Heart right ventricle (tissue), 16 donors: ENCODE measurements at places on chromosomes 4 and X.

GRCh38 chr4:99117876-99118693 is 26.0 kb downstream of the ADH4 start:
- no peak overlapping the region for H3K27ac ChIP-seq
- H3K4me3 ChIP-seq: no peak overlapping the region
- H3K27me3 ChIP-seq: no peaks in the 10 kb centered on the region
- no peaks in the 10 kb centered on the region for H3K36me3 ChIP-seq
- no peak for DNase-seq
- no peaks in the 10 kb centered on the region for H3K4me1 ChIP-seq

DNA sequence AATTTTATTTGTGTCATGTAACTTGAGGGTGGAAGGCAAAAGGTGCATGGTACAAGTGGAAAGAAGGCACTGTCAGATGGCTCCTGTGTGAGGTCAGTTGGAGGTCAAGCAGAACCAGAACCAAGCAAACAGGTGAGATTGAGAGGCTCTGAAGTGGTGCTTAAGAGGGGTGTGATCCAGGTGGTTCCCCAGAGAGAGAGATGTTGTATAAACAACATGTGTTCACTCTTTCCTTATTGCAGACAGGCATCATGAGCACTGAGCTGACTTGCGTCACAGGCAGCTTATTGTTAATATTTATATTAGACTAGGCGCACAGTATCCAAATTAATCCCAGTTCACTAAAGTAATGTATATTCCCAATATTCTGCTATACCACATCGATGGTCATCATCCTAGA is 56.8 kb downstream of the CXCL13 start:
- H3K4me3 ChIP-seq: no peak overlapping the region
- H3K27me3 ChIP-seq: no peaks in the 10 kb centered on the region
- no peaks in the 10 kb centered on the region for H3K4me1 ChIP-seq
- no peak for DNase-seq
- H3K27ac ChIP-seq: no peak overlapping the region
- H3K36me3 ChIP-seq: no peaks in the 10 kb centered on the region

- peaks cover 48% of the 10 kb centered on the region for H3K36me3 ChIP-seq
- no peaks in the 10 kb centered on the region for H3K27me3 ChIP-seq
- no peaks in the 10 kb centered on the region for H3K4me1 ChIP-seq
- DNase-seq: no peak
- no peak overlapping the region for H3K27ac ChIP-seq
These were observed 22.8 kb downstream of the PACRGL start for GRCh38 chr4:20723019-20723418.

DNA sequence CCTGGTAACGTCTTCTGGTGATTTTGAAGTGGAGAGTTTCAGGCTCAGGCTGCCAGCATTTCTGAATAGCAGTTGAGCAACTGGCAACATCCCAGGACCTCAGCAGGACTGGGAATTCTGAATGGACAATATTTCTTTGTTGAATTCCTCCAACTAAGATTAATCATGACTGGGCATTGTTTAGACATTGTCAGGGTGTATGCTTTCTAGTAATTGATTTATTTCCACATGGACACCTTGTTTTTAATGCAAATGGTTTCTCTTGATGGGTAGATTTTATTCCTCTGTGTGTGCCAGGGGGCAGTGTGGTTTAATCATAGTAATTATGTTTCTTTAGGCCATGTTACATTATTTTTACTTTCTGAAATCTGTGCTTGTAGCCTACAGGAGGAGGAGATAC is 1004.7 kb upstream of the LCORL start:
- H3K36me3 ChIP-seq: no peaks in the 10 kb centered on the region
- no peaks in the 10 kb centered on the region for H3K27me3 ChIP-seq
- no peak for DNase-seq
- H3K27ac ChIP-seq: no peak overlapping the region

DNA sequence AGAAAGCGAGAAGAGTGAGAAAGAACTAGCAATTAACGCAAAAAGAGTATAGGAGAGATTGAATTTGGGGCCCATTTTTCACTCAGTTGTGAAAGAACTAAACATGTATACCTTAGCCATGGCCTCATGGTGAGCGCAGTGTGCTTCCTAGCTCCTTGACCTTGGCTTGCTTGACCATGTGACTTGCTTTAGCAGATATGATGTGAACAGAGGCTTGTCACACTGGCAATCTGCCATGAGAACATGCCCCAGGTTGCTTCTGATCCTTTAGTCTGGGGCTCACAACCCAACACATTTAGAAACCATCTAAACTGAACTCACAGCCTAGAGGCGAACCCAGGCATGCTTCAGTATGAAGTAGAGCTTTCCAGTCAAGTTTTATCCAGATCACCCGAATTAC is 260.1 kb upstream of the FTHL17 start:
- no peaks in the 10 kb centered on the region for H3K4me1 ChIP-seq
- H3K4me3 ChIP-seq: no peak overlapping the region
- peak overlapping the region; percentile 47 for H3K27ac ChIP-seq
- DNase-seq: no peak
- H3K36me3 ChIP-seq: no peaks in the 10 kb centered on the region
- no peaks in the 10 kb centered on the region for H3K27me3 ChIP-seq

- no peak for DNase-seq
- H3K4me1 ChIP-seq: no peaks in the 10 kb centered on the region
- H3K27me3 ChIP-seq: no peaks in the 10 kb centered on the region
These were observed 81.0 kb upstream of the SMARCAD1 start for GRCh38 chr4:94126669-94127068.
